ENCODE measurements at places on chromosomes 1 and 21. TPM values are rescaled to one million over a fixed set of nuclear protein-coding genes. Genes with fewer than 3 reads are reported as not detected.

The REN gene
- total RNA-seq = not detected

The CCT8 gene
- total RNA-seq = 408 TPM

The NBPF4 gene
- total RNA-seq = not detected

DNA sequence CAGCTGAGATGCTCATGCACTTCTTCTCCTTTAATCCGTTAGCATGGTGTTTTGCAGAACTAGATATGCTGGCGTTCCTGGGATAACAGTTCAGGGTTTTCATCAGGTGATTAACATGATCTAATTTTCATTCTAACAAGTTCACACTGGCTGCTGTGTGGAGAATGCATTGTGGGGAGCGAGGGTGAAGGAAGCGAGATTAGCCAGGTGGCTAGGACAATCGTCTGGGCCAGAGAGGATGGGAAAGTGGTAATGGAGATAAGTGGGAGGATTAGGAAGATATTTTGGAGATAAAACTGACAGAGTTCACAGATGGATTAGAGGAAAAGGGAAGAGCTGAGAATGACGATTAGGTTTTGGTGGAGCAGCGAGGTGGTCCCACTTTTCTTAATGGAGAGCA, 138.1 kb upstream of the MAGI3 start:
- DNase-seq = no peak

DNA sequence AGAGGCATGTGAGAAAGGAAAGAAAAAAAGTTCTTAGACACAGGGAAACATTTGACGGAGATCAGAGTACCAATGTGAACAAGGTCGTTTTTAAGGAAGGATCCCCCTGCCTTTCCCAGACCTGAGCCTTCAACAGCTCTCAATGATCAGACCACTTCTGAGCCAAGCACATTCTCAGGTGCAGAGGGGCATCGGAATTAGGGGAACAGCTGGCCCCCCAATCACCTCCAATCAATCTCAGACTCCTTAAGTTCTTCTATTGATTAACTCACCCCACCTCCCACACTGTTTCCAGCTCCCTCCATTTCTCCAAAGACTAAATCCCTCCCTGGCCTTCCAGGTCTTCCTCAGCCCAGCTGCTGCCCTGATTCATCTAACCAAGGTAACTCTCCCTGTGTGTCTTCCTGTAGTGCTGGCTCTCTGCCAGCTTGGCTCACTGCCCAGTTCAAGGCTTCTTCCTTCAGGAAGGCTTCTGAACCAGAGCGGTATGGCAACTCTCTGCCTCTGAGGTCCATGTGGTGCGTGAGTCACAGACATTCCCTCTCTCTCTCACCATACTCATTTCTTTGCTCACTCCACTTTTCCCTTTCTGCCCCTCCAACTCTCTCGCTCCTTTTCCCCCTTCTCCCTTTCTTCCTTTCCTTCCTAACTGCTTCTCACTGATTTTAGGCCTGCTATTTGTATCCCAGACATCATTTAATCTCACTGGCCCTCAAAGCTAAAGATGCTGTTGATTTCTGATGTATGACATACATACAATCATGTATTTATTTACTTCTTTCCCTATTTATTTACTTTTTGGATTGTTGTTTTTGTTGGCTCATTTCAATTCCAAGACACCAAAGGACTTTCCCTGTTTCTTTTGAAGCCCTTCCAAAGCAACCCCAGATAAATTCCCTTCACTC, 18.1 kb downstream of the CFAP45 start:
- DNase-seq = no peak

DNA sequence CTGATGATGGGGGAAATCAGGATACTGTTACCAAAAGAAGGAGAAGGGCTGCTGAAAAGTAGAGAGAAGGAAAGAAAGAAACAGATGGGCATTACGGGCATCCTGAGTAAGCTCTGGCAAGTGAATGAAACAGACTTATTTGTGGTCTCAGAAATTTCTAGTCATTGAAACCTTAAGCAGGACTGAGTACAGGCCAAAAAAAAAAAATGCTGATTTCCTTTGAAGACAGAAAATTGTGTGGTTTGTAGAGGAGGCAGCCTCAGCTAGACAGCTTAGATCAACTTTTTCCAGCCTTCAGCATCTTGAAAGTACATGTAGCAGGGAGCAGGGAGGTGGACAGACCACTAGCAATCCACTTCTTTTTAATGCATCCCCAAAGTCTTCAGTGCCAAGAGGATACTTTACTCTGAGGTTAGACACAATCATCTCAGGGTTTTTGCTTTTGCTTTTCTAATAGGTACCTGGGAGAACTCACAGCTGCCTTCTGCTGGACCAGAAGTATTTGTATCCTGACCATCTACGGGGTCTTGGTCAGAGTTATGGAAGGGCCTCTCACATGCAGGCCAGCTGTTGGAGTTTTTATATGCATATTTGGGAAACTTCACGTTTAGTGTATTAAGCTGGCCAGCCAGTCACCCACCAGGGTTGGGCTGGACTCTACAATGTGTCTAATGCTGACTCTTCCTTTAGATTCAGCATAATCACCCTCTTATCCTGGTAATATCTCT, 10.6 kb upstream of the CAPZB start:
- no peak for DNase-seq

DNA sequence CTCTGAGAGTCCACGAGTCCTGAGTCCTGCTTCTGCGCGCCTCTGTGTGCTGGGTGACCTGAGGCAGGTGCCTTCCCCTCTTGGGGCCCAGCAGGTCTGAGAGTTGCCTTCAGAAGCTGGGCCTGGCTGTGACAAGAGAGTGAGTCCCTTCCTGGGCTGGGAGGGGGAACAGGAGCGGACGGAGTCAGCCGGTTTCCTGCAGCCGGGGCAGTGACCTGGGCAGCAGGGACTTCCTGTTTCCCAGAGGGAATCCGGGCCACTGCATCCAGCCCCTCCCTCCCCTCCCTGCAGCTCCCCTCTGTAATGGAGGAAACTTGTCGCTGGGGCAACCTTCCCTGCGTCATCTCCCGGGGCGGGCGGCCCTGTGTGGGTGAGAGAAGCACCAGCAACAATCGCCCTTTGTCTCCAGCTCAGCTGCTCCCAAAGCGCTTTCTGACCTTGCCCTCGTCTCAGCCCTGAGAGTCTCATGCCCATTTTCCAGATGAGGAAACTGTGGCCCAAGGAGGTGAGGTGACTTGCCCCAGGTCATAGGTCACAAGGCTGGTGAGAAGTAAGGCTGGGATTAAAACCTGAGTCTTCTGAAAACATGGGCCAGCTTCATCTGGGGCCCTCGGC, 61.1 kb downstream of the SDC3 start:
- DNase-seq = no peak

DNA sequence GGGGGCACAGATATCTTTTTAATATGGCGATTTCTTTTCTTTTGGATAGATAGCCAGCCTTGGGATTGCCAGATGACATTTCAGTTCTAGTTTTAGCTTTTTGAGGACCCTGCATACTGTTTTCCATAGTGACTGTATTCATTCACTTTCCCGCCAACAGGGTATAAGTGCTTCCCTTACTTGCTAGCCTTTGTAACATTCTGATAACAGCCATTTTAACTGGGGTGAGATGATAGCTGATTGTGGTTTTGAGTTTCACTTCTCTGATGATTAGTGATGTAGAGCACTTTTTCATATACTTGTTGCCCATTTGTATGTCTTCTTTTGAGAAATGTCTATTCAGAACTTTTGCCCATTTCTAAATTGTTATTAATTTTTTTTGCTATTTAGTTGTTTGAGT, 151.9 kb downstream of the NTPCR start:
- DNase-seq = no peak

GRCh38 chr1:59671953-59672305, 142.8 kb upstream of the HOOK1 start:
- DNase-seq = no peak

GRCh38 chr1:11735531-11735853, 444 bp upstream of the AGTRAP start:
- no peak for DNase-seq

- no peak for DNase-seq
Observed at GRCh38 chr1:165055581-165055980, 300.9 kb downstream of the LMX1A start.

- no peak for DNase-seq
Observed at GRCh38 chr1:35220976-35221375, 28.0 kb upstream of the SFPQ start.

DNA sequence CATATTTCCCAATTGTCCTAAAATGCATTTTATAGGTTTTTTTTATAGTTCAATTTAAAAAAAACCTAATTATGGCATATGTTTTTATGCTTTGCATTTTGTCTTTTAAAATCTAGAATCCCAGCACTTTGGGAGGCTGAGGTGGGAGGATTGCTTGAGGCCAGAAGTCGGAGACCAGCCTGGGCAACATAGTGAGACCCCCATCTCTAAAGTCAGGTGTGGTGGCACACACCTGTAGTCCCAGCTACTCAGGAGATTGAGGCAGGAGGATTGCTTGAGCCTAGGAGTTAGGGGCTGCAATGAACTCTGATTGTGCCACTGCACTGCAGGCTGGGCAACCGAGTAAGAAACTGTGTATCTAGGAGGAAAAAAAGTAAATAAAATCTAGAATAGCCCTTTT, 137.2 kb upstream of the POU3F1 start:
- no peak for DNase-seq

GRCh38 chr1:33039840-33040239, 3.2 kb upstream of the AK2 start:
- no peak for DNase-seq

- DNase-seq = no peak
Observed at GRCh38 chr1:12714710-12715475, 1.0 kb upstream of the AADACL3 start.

DNA sequence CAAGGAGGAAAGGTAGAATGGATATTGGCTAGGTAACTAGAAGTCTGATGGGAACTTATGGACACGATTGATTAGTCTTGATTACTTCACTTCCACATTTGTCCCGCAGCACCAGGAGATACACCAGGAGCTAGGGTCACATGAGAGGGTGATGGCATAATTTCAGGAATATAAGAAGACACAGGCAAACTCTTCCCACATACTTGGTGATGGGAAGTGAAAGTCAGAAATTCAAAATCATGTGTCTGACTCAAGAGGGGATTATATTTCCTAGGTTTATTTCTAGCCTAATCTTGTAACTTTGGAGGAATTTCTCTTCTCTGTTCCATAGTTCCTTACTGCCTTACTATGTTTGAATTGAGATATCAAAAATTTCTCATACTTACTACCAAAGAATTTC, 185.0 kb downstream of the PBX1 start:
- no peak for DNase-seq

DNA sequence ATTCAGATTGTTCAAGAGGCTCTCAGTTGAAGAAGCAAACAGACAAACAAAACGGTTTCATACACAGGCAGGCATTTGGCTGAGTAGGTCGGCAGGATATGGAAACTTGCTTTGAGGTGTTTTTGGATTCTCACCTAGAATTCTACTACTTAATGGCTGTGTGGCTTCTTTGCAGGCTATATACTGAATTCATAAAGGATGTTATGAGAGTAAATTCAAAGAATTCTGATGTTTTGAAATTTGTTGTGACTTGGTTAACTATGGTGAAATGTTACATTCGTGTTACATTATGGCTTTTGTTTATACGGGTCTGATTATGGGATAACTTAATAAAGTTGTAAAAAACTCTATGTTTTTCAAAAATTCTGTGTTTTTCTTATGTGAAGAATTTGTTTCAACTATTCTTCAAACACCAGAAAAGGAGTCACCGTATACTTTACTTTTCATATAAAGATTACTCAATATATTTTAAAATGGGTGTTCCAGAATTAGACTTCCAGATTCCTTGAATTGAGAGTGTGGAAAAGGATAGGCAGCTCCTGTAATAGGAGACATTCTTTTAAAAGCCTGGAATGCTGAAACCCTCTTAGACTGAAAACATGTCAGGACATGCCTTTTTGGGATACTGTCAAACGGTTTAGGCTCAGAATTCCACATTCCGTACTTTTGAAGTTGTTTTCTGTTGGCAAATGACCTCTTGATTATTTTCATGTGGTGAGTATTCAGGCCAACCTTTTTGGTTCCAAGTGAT, 8.2 kb upstream of the IRF2BP2 start:
- DNase-seq = no peak

- DNase-seq = no peak
Observed at GRCh38 chr21:38380481-38381137, 117.7 kb downstream of the ERG start.

DNA sequence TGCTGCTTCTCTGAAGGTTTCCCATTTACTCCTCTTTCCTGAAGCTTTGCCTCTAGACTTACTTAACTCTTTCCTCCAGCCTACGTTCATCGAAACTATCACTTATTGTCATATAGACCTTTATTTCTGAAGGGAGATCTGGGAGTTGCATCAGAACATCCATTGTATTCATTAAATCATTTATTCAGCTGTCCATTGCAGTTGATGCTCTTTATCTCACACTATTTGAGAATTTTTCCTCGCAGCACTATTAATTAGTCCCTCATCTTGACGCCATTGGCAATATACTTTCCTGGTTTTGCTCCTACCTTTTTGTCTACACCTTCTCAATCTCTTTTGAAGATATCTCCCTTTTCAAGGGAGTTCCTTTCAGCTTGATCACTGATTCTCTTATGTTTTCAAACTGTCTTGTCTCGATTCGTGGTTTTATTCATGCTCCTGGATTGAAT, 757 bp upstream of the LRIF1 start:
- DNase-seq = no peak

- DNase-seq = no peak
Observed at GRCh38 chr21:20997311-20997635, 936 bp upstream of the NCAM2 start.

DNA sequence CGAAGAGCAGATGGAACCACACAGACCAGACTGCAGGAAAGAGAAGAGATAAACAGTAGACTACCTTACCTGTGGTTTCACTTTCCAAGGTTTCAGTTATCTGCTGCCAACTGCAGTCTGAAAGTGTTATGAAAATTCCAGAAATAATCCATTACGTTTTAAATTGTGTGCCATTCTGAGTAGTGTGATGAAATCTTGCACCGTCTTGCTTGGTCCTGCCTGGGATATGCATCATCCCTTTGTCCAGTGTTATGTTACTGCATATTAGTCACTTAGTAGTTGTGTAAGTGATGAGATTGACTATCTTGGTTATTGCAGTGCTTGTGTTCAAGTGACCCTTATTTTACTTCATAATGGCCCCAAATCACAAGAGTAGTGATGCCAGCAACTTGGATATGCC, 33.9 kb downstream of the DNAJC6 start:
- no peak for DNase-seq

GRCh38 chr1:15005116-15005515, 148.4 kb upstream of the TMEM51 start:
- no peak for DNase-seq

- no peak for DNase-seq
Observed at GRCh38 chr1:2466958-2467554, 9.0 kb upstream of the PLCH2 start.

DNA sequence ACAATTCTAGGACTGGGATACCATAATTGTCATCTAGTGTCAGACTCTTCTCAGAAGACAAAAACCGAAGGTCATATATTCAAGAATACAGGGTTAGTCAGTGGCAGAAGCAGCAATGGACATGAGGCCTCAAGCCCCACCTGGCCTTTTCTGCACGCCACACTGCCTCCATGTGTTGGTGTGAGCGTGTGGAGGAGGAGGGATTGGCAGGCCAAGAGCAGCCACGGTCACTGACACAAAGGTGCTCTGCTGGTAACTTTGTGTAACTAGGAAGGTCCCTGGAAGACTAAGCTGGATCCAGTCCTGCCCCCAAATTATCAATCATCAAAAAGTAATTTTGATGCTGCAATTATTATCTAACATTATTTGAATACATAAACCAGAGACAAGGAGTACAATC, 34.9 kb downstream of the HSF2BP start:
- DNase-seq = no peak

- no peak for DNase-seq
Observed at GRCh38 chr1:220928725-220929300, 49.6 kb downstream of the HLX start.

- DNase-seq = no peak
Observed at GRCh38 chr1:47935856-47936255, 61.3 kb downstream of the TRABD2B start.

GRCh38 chr1:209769971-209770370, 14.1 kb downstream of the TRAF3IP3 start:
- no peak for DNase-seq
